NCI-H187 (cell line): ENCODE measurements at places on chromosomes 11 and 22.

DNA sequence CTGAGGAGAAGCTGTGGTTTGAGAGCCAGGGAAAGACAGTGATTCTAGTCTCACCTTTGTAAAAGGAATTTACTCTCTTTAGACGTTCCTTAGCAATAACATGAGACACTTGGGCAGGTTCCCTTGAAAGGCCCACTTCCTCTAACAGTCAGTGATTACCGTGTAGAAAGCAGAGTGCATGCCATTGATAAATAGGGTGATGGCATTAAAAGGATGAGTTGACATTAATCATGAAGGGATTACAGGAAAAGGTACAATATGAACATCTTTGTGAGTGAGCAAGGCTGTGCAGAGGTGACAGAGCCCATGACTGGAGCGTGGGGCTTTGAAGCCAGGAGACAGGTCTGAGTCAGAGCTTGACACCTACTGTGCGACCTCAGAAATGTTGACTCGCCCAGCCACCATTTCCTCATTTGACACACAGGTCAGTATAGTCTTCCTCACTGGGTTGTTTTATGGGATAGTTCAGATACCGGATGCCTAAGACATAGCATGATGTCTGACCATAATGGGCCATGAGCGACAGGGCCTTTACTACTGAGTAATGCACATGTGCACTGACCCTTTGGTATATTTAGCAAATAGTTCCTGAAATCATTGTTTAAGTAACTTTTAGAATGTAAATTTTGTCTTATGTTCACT, 341.7 kb upstream of the MTNR1B start:
- DNase-seq = no peak

DNA sequence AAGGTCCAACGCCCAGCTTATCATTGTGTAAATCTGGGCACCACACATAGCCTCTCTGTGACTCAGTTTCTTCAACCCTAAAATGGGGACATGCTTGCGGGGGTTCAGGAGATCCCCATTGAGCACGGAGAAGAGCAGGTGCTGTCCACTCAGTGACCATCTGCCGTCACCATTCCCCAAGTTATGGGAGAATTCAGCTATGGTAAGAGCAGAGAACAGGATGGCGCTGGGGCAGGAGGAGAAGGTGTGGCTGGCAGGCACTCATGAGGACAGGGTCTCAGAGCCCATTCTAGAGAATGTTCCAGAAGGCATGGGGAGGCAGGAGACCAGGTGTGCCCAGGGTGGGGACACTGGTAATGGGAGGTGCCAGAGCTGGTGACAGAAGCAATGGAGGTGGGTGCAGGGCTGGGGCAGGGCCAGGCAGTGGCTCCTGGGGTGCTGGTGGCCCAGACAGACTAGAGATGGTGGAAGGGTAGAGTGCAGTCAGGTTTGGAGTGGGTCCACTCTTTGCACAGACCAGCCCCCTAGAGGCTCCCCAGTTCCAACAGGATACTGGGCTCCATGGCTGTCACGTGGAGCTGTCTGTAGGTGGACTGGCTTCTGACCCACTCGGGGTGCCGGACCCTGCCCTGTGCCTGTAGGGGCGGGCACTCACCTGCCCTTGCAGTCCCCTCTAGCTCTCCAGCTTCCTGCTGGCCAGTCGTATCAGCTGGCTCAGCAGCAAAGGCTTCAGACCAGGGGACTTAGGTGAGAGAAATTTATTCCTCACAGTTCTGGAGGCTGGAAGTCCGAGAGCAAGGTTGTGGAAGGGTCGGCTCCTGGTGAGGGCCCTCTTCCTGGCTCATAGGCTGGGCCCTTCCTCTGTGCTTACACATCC, 84.7 kb downstream of the CDKN1C start:
- no peak for DNase-seq

GRCh38 chr22:36577019-36577418, 48.1 kb upstream of the EIF3D start:
- DNase-seq = no peak

GRCh38 chr11:129658526-129658867, 157.2 kb upstream of the TMEM45B start:
- no peak for DNase-seq

GRCh38 chr22:39242595-39243438, 2.0 kb downstream of the PDGFB start:
- no peak for DNase-seq

DNA sequence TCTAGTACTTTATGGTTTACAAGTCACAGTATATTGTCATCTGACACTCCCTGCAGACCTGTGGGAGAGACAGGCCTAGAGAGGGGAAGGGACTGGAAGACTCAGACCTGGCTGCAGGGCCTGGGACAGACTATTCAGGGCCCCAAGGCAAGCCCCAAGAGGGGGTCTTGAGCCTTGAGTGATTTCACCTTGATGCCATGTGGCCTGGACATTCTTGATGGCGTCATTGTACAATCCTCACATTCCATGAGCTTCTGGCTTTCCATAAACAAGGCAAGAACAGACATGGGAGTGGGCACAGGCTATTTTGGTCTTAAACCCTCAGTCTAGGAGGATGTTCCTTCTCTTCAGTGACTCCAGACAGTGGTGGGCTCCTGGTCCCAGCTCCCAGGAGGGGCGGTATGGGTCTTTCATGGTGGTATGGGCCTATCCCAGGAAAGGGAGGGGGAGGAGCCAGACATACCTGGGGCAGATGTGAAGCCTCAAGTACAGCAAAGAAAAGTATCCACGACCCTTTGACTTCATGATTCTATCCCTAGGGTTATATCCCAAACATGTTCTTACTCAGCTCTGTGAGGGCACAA, 1.8 kb upstream of the TBC1D10A start:
- DNase-seq = no peak

DNA sequence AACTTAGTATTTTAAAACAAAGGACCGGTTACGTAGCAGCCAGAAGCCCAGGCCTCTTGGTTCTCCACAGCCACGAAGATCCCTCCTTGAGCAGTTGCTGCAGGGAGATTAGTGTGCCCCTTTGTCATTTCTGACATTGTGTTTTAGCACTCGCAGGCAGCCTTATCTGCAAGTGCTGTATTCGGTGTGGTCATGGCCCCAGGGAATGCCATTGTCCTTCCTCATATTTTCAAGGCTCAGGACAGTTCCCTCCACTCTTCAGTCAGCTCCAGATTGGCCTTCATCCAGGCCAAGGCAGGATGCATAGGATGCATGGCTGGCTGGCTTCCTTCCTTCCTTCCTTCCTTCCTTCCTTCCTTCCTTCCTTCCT, 88.5 kb downstream of the ZBTB16 start:
- no peak for DNase-seq

- no peak for DNase-seq
Observed at GRCh38 chr11:116096272-116096995, 592.2 kb upstream of the CADM1 start.

DNA sequence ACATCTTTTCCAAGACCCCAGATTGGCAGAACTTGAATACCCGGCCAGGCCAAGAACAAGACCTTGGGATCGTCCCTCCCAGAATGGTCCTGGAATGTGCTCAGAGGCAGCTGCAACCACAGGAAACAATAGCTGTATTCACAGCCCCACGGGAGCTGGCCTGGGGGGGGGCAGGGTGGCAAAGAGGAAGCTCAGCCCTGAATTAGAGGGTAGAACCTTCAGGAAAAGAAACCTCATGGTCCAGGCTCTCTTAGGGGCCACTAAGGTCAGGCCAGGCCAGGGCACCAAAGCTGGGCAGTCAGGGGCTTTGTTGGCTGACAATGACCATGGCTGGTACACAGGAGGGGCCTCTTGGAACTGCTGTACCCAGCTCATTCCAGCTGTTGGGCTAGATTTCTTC, 17.3 kb downstream of the RPL27A start:
- DNase-seq = no peak

DNA sequence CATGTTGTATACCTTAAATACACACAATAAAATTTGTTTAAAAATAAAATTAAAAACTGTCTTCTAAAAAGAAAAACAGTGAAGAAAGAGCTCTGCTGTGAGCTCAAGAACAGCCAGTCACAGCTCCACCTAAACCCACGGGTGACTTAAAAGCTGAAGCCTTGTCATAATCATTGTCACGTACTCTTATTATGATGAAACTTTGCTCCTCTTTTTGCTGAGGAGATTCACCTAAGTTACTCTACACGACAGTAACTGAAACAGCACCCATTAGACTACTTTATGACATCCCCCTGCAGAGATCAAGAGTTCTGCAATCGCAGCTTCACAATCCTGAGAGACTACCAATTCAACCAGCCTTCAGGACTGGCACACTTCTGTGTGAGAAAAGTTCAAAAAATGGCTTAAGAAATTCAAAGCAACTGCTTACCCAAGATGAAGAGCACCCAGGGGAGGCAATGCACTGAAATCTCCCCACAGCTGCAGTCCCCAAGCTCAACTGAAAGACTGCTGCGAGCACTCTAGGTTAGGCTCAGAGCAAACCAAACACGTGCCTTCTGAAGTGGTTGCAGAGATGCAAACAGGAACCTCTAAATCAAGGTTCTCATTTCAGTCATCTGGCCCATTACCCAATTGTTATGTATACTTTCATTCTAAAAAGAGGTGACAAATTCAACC, at the start of gene JAML:
Gene JAML, minus strand, starts transcription at position 501 of the 678 bp plus-strand sequence. CDS start 10,145 bp downstream, outside the sequence.
- no peak for DNase-seq

GRCh38 chr11:2250041-2250440, 20.3 kb downstream of the ASCL2 start:
- no peak for DNase-seq

- no peak for DNase-seq
Observed at GRCh38 chr11:124583781-124584180, 14.0 kb downstream of the OR8A1 start.

GRCh38 chr11:44149651-44150050, 54.2 kb downstream of the EXT2 start:
- no peak for DNase-seq

GRCh38 chr11:30426781-30427180, 103.9 kb downstream of the ARL14EP start:
- DNase-seq = no peak

DNA sequence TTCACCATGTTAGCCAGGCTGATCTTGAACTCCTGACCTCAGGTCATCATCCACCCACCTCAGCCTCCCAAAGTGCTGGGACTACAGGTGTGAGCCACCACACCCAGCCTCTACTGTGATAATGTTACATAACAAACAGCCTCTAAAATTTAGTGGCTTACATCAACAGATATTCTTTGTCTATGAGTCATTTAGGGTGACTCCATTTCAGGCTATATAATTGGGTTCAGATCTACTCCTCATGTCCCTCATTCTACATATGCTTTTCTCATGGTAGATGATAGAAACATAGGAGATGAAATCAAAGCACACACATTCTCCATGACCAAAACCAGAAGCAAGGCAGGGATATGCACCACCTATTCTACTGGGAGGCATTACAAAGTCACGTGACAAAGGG, 72.7 kb downstream of the SIK2 start:
- DNase-seq = no peak

DNA sequence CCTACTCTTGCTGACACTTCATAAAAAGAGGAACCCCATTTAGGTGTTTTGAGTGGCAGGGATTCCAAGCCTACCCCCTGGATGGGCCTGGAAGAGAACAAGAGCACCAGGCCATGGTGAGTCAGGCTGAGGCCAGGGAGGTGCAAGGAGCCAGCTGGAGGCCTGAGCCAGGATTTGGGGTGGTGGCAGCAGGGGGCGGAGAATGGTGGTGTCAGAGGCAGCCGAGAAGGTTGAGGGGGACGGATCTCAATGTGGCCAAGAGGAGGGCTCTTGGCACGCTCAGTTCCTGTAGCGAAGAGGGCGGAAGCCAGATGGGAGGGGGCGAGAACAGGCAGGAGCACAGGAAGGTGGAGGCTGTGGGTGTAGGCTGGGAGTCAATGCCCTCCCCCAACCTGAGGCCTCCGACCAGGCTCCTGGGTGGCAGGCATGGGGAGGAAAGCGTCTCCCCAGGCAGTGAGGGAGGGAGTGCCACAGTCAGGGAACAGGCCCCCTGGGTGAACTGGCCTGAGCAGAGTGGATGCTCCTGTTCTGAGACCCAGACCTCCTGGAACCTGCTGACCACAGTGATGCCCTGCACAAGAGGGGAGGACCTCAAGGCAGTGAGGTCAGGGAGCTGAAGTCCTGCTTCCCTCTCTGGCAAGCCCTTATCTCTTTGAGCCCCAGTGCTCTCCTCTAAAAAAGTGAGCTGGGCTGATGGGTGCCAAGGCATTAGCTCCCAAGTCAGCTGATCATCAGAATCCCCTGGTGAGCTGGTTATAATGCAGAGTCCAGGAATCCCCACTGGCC, 13.9 kb downstream of the RTN4RL2 start:
- DNase-seq = no peak

- no peak for DNase-seq
Observed at GRCh38 chr22:39915295-39915726, 14.4 kb downstream of the GRAP2 start.

DNA sequence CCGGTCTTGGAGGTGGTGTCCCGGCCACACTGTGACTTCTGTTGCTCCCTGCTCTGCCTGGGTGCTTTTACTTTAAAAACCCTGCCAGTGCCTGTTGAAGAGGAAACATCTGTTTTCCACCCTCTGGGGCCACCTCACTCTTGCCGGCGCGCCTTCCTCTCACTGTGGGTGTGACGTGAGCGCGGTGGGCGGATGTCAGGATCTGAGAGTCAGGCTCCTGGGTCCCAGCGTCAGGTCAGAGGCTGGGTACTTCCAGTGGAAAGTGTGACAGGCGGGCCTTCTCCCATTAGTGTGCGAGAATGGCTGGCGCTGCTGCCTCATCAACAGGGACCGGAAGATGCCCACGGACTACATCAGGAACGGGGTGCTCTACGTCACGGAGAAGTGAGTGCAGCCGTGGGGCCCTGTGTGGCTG, 54.2 kb downstream of the GRAMD4 start:
- DNase-seq = no peak

- DNase-seq = no peak
Observed at GRCh38 chr22:16975155-16975885, 32.7 kb downstream of the GAB4 start.

GRCh38 chr22:20094197-20094807, 14.3 kb downstream of the DGCR8 start:
- no peak for DNase-seq

GRCh38 chr22:38049812-38050619, 7.2 kb upstream of the PICK1 start:
- no peak for DNase-seq

DNA sequence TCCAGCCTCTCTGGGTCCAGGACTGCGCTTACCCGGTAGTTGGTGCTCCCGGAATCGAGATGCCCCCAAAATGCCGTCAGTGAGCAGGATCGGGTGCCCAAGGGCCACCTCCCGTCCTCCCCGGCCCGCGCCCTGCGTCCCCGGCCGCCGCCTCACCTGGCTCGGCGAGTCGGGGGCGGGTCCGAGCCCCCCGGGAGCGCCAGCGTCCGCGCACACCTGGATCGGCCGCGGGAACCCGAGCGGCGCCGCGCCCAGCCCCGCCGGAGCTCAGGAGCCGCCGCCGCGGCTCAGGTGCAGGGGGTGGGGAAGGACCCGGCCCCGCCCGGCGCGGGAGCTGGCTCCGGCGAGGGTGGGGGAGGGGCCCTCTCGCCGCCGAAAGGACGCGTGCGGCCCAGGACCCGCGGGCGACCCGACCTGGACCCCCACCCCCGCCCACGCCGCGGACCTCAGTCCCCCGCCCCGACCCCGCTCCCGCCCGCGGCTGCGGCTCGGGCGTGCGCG, at the start of gene SHANK2:
Gene SHANK2, minus strand, starts transcription at position 309 of the 501 bp plus-strand sequence. CDS start 105,251 bp downstream, outside the sequence.
- DNase-seq = no peak
